Esophagus squamous epithelium (tissue), 5 donors: ENCODE measurements at places on chromosomes 5 and 9. TPM values are rescaled to one million over a fixed set of nuclear protein-coding genes. Genes with fewer than 3 reads are reported as not detected.

SOX30 gene
- not detected for total RNA-seq

FCHO2 gene
- 41.8 TPM for total RNA-seq

GRIN3A gene
- not detected for total RNA-seq

FCN2 gene
- total RNA-seq: not detected

PDCD1LG2 gene
- 0.23 TPM for total RNA-seq

DNA sequence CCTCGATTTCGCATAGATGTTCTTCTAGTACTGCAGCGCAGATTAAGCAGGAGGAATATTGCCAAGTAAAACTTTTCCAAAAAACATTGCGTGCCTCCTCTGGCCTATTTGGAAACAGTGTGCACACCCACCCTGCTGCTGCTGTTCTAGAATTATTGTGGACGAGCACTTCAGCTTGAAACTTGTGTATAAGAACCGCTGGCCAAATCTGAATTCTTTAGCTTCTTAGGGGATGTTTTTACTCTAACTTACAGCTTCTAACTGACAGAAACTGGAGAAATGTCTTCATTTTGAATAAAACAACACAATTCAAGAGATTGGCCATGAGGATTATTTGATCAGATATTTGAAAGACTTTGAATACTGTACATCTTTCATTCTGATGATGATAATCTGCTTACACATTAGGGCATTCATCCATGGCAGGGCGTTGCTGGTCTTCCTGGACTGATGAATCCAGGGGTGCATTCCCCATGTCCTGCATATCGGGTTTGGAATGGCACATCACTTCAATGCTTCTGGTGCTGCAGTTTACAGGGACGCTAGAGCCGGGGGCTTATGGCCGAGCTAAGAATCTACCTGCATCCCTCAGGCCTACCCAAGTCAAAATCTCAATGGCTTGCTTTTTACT, 6.5 kb downstream of the ADAMTS16 start:
- H3K27ac ChIP-seq: no peak overlapping the region
- H3K4me3 ChIP-seq: no peak overlapping the region
- H3K36me3 ChIP-seq: no peaks in the 10 kb centered on the region
- DNase-seq: no peak
- H3K4me1 ChIP-seq: no peaks in the 10 kb centered on the region
- H3K27me3 ChIP-seq: no peaks in the 10 kb centered on the region

DNA sequence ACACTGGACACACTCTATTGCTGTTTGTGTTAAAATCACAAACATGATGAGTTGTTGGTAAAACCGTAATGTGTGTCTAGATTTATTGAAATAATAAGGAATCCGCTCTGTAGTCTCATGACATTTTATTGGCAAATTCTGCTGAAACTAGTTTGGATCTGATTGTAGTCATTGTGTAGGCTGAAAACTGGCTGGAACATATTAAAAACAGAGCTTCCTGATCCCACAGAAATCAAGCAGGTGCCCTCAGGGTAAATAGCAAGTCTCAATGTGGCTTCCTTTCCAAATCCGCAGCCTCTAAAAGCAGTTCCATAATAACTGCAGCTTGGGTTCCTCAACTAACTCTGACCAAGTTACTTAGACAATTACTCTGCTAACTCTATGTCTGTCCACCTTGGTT, 427.5 kb upstream of the KIF2A start:
- H3K36me3 ChIP-seq: no peaks in the 10 kb centered on the region
- H3K27me3 ChIP-seq: no peaks in the 10 kb centered on the region
- H3K27ac ChIP-seq: no peak overlapping the region
- H3K4me3 ChIP-seq: no peak overlapping the region

- no peak overlapping the region for H3K27ac ChIP-seq
- H3K36me3 ChIP-seq: no peaks in the 10 kb centered on the region
- H3K4me3 ChIP-seq: no peak overlapping the region
- no peak for DNase-seq
- H3K4me1 ChIP-seq: no peaks in the 10 kb centered on the region
These were observed 36.3 kb upstream of the GFPT2 start for GRCh38 chr5:180389252-180390101.

GRCh38 chr9:132365986-132366385, 11.2 kb upstream of the SETX start:
- no peak overlapping the region for H3K4me3 ChIP-seq
- H3K4me1 ChIP-seq: peaks cover 19% of the 10 kb centered on the region
- H3K36me3 ChIP-seq: no peaks in the 10 kb centered on the region
- H3K27ac ChIP-seq: no peak overlapping the region

- H3K4me3 ChIP-seq: no peak overlapping the region
- H3K4me1 ChIP-seq: no peaks in the 10 kb centered on the region
- no peaks in the 10 kb centered on the region for H3K27me3 ChIP-seq
- H3K27ac ChIP-seq: no peak overlapping the region
- DNase-seq: no peak
These were observed 152.5 kb upstream of the ALDH1B1 start for GRCh38 chr9:38240051-38240450.

- H3K4me3 ChIP-seq: no peak overlapping the region
- peaks cover 15% of the 10 kb centered on the region for H3K4me1 ChIP-seq
- DNase-seq: no peak
- H3K27me3 ChIP-seq: no peaks in the 10 kb centered on the region
- no peaks in the 10 kb centered on the region for H3K36me3 ChIP-seq
These were observed 3.5 kb upstream of the NEK6 start for GRCh38 chr9:124254261-124254682.

- H3K27ac ChIP-seq: no peak overlapping the region
- H3K27me3 ChIP-seq: no peaks in the 10 kb centered on the region
- H3K4me3 ChIP-seq: no peak overlapping the region
- no peak for DNase-seq
- H3K4me1 ChIP-seq: no peaks in the 10 kb centered on the region
These were observed 103.0 kb downstream of the PBX3 start for GRCh38 chr9:125850106-125850632.

- DNase-seq: no peak
- H3K36me3 ChIP-seq: no peaks in the 10 kb centered on the region
- H3K4me3 ChIP-seq: no peak overlapping the region
- H3K27me3 ChIP-seq: no peaks in the 10 kb centered on the region
These were observed 17.2 kb downstream of the HK3 start for GRCh38 chr5:176881816-176882566.

DNA sequence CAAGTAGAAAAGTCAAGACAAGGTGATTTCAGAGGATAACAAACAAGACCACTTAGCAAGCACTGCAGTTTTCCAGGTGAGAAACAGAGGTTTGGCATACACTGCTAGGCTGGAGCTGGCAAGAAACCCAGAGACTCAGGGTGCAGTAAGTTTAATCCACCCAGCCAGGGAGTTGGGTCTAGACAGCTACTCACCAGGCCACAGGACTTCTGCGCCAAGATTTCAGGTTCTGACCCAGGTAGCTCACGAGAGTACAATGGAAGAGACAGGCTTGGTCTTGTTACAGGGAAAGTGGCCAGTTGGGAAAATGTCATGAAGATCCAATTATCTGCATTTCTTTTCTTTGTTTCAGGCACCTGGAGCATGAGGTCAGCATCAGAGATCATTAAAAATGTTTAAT, 9.8 kb downstream of the SMIM23 start:
- H3K27ac ChIP-seq: no peak overlapping the region
- H3K27me3 ChIP-seq: no peaks in the 10 kb centered on the region
- DNase-seq: no peak
- no peak overlapping the region for H3K4me3 ChIP-seq
- H3K4me1 ChIP-seq: no peaks in the 10 kb centered on the region

DNA sequence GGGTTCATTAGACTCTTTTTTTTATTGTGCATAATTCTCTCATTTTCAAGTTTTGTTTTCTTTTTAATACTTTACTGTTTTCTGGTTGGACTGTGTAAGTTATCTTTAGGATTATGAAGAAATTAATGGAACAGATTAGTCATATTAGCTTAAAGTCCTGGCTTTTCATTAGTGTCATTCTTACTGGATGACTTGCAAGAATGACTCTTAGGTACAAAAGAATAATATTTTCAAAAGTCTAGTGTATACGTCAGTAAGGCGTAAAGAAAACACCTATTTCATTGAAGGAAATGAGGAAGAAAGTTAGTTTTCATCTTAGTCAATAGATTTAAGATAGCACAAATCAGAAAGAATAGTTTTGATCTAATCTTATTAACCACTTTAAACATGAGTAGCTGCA, 20.4 kb downstream of the UHRF2 start:
- DNase-seq: no peak
- H3K36me3 ChIP-seq: peaks cover 41% of the 10 kb centered on the region
- H3K4me1 ChIP-seq: peaks cover 14% of the 10 kb centered on the region
- H3K4me3 ChIP-seq: no peak overlapping the region
- H3K27ac ChIP-seq: no peak overlapping the region
- no peaks in the 10 kb centered on the region for H3K27me3 ChIP-seq

GRCh38 chr5:31771500-31771899, 132.6 kb downstream of the PDZD2 start:
- H3K27ac ChIP-seq: no peak overlapping the region
- H3K27me3 ChIP-seq: no peaks in the 10 kb centered on the region
- no peaks in the 10 kb centered on the region for H3K36me3 ChIP-seq
- DNase-seq: no peak

DNA sequence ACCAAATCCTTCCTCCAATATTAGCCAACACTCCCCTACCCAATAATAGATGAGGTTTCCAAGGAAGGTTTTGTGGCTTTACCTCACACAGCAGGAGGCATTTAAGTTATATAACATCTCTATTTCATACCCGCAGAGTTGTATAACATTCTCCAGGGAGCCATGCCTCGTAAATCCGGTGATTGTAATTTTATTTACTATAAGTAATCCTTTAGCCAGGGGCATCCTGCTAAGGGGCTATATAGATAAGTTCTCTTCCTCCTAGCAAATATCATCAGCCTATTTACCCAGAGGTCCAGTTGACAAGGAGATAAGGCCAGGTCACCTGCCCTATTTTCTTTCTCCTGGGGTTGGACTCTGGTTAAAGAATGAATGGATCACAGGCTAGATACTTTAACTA, 2051.0 kb downstream of the EFNA5 start:
- H3K4me1 ChIP-seq: no peaks in the 10 kb centered on the region
- H3K27ac ChIP-seq: no peak overlapping the region
- no peaks in the 10 kb centered on the region for H3K27me3 ChIP-seq
- no peaks in the 10 kb centered on the region for H3K36me3 ChIP-seq
- DNase-seq: no peak

- no peak overlapping the region for H3K4me3 ChIP-seq
- H3K4me1 ChIP-seq: no peaks in the 10 kb centered on the region
- no peaks in the 10 kb centered on the region for H3K36me3 ChIP-seq
- no peak for DNase-seq
These were observed 38.9 kb downstream of the AHRR start for GRCh38 chr5:360257-361027.

DNA sequence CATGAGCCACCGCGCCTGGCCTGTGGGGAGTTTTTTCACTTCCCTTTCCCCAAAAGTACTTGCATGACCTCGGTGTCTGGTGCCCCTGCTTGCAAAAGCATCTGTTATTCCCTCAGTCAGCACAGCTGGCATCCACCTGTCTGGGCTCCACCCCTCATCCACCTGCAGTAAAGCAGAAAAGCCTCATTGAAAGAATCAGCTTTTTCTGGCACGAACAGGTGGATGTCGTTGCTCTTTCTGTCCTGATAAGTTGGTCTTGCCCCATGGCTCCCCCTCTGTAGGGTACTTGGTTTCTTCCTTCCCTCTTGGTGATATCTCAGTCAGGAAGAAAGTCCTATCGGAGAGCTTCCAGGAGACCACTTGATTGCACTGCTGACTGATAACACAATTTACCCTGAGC, 37.4 kb downstream of the WWC1 start:
- no peak overlapping the region for H3K27ac ChIP-seq
- H3K4me1 ChIP-seq: peaks cover 3% of the 10 kb centered on the region
- no peaks in the 10 kb centered on the region for H3K36me3 ChIP-seq
